Fibroblast of skin of abdomen (primary cell): ENCODE measurements at places on chromosomes 3 and 15.
A peak's percentile ranks its signal among the peaks of the same experiment; 100 is the strongest.

DNA sequence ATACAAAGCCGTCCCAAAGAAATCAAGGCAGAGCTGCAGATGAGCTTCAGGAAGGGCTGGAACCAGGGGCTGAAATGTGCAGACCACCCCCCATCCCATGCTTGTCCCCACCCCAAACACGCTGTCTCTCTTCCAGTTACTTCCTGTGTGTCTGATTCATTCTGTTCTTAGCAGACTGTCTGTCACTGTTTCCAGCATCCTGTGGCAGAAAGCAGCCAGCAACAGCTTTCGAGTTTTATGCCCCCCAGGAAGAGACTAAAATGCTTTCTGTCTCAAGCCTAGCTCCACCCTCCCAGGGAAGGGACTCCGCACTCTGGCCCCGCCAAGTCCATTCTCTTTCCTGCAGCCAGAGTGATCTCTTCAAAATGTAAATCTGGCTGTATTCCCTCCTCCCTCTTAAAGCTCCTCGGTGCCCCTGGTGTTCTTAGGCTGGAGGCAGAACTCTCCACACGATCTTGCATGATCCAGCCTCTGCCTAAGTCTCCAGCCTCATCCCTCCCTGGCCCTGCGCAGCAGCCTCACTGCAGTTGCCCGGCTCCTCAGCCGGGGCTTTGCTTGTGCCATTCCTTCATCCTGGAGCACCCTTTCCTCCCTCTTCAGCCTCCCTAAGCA is 41.5 kb downstream of the HRH1 start:
- DNase-seq: peak; percentile 83

DNA sequence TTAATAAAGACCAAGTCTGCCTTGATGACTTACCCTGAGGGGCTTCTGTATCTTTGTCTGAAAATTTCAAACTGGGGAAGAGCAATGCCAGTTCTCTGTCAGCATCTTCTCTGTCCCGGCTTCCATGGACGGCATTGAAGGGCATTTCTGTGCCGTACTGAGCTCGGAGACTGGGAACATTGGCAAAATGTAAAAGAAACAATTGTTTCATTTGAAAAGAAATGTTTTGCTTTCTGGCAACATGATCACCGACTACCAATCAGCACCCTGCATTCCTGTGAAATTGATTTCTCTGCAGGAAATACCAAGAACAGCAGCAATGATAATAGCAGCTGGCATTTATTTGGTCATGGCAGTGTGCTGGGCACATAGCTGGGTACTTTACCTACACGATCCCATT is 26.2 kb downstream of the NME9 start:
- DNase-seq: no peak

DNA sequence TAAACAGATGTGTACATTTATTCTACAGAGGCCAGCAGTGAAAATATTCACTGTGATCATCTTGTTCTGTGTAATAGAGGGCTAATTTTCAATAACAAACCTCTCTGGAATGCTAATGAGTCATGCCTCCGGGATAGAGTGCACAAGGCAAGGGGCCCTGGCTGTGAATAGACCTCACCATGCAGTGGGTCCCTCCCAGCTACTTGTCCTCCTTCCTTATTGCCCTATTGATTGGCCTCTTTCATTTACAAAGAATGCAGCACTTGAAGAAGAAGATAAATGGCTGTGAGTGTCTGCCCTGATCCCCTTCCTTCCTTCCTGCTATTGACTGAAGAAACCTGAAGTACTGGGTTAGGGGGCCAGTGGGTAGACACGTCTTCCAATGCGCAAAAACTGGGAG is 436.3 kb downstream of the WDR72 start:
- DNase-seq: no peak

DNA sequence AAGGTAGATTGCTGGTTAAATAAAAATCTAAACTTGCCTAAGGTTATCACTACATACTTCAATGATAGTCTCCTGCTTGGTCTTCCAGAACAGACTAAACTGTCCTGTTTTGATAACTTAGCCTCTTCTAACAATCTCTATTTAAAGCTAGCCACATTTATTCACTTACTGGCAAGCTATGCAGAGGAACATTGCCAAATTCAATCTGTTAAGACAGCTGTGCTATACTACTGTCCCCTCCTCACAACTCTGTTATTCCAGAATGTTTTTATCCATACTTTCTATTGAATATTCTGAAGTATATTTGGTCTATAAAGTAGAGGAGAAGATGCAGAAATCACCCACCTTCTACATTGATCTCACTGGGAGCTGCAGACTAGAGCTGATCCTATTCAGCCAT is 594.0 kb upstream of the CCDC54 start:
- DNase-seq: no peak

- DNase-seq: peak; percentile 1
Measured at GRCh38 chr3:176120507-176120906, 1076.8 kb downstream of the TBL1XR1 start.

DNA sequence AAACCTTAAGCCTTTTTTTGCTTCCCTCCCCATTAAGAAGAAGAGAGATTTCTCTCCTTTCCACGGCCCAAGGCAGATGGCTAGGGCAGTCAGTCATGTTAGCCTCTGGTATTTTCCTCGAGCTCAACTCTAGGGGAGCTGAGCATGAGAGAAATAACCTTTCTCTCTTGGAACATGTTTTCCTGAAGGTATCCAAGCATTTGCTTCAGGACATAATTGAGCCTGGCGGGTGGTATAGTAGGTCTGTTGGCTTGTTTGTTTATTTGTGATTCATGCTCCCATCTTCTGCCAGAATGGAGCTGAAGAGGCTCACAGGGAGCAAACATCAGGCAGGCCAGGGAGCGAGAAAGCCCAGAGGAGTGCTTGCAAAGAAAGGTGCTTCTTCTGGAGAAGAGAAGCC is 102.5 kb downstream of the MESD start:
- no peak for DNase-seq
